ENCODE measurements at places on chromosomes 13 and 19.

GRCh38 chr13:40137400-40137799, 481.9 kb downstream of the COG6 start:
- no peak for DNase-seq

- DNase-seq = no peak
Observed at GRCh38 chr13:62847520-62847919, 1431.9 kb upstream of the PCDH20 start.

DNA sequence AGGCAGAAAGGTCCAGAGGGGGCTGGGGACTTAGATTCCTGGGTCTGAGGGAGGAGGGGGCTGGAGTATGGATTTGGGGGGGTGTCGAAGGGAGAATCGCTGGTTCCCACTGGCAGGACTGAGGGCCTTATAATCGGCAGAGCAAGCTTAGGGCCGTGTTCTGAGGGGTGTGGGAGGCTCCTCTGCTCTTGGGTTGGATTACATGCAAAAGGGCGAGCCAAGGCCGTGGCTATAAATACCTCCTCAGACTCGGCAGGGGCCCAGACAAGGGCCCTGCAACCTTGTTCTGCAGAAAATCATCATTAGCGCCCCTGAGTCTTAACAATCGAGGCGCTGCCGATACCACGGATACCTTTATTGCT, 707 bp upstream of the MAMSTR start:
- DNase-seq = no peak

DNA sequence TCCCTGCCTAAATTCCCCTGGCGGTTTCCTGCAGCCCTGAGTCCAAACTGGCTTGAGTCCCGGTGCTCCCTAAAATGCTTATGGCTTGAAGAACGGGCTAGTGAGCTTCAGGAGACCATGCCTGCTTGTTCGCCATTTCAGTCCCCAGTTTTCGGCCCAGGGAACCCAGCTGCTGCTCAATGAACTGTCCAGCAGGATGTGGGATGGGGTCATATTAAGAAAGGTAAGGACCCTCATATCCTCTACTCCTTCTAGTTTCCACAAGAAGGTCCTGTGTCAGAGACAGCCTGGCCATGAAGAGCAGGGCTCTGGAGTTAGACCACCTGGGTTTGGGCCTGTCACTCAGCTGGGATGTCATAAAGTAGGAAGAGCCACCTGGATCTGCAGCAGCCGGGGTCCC, 17.0 kb upstream of the SPC24 start:
- no peak for DNase-seq

GRCh38 chr19:18774782-18775444, 16.2 kb downstream of the COMP start:
- no peak for DNase-seq

Data from stimulated activated CD8-positive, alpha-beta memory T cell treated with anti-CD3 and anti-CD28 coated beads, Interleukin-7, amount 100 ng/mL, for 1 hour (primary cell).